WERI-Rb-1 (cell line): ENCODE measurements at places on chromosomes 7 and 10.

- DNase-seq, result no peak
These were observed 586.5 kb upstream of the IGFBP3 start for GRCh38 chr7:46507560-46507959.

GRCh38 chr7:151524845-151525244 lies 5.2 kb upstream of the RHEB start:
- no peak for DNase-seq

DNA sequence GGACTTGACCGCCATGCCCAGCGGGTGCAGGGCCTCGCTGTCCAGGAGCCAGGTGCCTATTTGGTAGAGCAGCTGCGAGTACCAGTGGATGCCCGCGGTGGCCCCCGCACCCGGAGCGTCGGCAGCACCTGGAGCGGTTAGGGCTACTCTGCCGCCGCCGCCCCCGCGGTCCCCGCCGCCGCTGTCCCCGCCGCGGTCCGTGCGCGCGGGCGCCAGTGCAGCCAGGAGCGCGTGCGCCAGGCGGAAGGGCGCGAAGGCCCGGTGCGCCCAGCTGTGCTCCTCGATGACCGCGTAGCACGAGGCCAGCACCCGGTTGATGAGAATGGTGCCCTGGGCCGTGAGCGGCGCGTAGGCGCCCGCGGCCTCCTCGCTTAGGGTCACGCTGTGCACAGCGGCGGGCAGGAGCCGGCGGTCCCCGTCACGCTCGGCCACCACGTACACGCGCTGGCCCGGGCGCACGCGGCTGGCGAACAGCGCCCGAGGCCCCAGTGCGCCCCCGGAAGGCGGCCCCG lies 9.3 kb downstream of the SHH start:
- no peak for DNase-seq

DNA sequence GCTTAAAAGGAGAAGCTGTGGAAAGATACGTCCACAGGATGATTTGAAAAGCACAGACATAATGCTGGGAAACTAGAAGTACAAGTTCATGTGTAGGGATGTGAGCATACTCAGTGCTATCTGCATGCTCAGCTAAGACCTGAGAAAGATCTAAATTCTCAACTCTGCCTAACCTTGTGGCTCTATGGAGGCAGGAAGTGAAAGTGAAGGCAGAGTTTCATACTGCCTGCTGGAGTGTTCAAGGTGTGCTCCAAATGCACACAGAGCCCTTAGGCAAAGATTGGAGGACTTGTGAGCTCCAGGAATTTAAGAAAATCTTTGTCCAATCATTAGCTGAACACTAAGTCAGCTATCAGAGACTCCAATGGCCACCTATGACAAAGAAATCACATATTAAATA lies 190.9 kb downstream of the RNLS start:
- DNase-seq, result no peak

- DNase-seq, result no peak
These were observed 293.0 kb upstream of the NPSR1 start for GRCh38 chr7:34365011-34365410.

DNA sequence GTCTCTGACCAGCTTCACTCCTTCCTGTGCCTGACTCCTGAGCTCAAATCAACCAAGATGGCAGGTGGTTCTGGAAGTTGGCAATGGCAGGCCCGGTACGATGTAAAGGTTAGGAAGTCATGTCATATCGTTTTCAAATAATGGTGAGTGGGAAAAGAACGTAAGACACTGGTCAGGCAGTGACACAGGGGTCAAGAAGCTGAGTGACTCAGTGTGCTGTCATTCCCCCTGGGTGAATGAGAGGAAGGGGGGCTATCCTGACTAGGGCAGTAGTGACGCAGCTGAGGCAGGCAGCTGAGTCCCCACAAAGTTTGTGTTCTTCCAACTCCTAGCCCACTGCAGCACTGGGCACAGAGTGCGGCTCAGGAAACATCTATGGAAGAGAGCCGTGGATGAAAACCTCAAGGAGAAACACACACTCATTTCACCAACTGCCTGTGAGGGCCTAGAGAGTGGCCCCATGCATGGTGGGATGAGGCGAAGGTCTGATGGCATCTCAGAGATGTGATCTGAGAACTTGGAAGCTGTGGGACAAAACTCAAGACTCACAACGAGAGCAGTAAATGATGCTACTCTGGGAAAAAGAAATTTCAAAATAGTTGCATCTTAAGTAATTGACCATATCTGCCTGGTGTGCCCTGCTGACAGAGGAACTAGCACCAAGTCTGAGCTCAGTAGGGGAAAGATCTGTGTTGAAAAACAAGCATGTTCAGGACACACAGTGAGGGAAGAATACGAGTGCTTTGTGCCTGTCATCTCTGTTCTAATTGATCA lies 23.2 kb downstream of the CREB3L2 start:
- DNase-seq, result no peak

- DNase-seq, result no peak
These were observed 396.8 kb upstream of the LRGUK start for GRCh38 chr7:133730360-133730759.

DNA sequence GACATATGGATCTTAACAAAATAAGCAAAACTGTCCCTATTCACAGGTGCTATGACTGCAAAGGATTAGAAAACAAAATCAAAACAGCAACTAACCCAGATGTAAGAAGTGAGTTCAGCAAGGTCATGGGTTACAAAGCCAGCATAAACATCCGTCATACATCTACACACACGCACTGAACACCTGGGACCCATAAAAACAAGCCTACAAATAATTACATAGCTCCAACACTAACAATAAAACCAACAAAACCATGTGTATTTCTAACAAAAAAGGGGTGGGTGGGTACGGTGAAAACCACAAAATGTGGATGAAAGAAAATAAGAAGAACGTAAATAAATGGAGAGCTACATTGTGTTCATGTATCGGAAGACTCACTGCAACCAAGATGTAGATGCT lies 256.8 kb downstream of the ELFN1 start:
- DNase-seq, result no peak

- no peak for DNase-seq
These were observed 3.9 kb downstream of the GRID1 start for GRCh38 chr10:86362586-86363183.

GRCh38 chr7:80225361-80225760 lies 90.7 kb downstream of the GNAI1 start:
- DNase-seq, result no peak

GRCh38 chr10:95761939-95762492 lies 6.1 kb downstream of the ENTPD1 start:
- DNase-seq, result no peak

DNA sequence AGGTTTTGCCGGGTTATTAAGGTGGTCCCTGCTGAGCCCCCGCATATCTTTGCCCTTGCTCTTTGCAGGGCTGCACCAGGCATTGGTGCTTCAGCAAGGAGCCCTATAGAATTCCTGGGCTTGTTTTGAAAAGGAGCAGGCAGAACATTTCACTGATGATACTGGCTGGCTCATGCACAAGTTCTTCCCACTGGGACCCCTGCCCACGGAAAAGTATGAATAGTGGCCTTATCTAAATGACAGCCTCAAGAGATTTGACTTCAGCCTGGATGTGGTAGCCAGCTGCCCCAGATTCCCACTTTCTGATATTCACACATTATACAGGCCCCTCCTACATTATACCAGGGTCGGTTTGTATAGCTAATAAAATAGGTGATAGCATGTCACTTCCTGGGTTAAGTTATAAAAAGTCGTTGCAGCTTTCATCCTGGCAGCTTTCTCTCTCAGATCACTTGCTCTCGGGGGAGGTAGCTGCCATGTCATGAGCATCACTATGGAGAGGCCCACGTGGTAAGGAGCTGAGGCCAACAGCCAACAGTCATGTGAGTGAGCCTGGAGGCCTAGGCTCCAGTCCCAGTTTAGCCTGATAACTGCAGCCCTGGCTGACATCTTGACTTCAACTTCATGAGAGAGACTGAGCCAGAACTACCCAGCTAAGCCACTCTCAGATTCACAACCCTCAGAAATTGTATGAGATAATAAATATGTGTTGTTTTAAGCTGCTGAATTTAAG lies 16.8 kb upstream of the CRTAC1 start:
- DNase-seq, result no peak
